Activated B cell treated with CpG ODN at 0.5 μM for 24 hours (primary cell): ENCODE measurements at places on chromosomes 7 and 10. TPM values are rescaled to one million over a fixed set of nuclear protein-coding genes. Genes with fewer than 3 reads are reported as not detected.

DNA sequence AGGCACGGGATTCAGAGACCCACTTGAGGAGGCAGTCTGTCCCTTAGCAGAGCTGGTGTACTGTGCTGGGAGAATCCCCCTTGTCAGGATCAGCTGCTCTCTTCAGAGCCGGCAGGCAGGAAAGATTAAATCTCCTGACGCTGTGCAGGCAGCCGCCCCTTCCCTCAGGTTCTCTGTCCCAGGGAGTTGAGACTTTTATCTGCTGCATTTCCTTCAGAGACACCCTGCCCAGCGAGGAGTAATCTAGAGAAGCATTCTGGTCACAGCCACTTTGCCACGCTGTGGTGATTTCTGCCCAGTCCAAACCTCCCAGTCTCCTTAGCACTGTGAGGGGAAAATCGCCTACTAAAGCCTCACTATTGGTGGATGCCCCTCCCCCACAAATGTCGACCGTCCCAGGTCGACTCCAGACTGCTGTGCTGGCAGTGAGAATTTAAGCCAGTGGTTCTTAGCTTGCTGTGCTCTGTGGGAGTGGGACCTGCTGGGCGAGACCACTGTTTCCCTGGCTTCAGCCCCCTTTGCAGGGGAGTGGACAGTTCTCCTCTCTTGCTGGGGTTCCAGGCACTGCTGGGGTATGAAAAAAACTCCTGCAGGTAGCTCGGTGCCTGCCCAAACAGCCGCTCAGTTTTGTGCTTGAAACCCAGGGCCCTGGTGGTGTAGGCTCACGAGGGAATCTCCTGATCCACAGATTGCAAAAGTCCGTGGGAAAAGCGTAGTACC lies 265.4 kb downstream of the ZWINT start:
- H3K27ac ChIP-seq: no peak overlapping the region
- no peaks in the 10 kb centered on the region for H3K27me3 ChIP-seq
- H3K4me1 ChIP-seq: no peaks in the 10 kb centered on the region

DNA sequence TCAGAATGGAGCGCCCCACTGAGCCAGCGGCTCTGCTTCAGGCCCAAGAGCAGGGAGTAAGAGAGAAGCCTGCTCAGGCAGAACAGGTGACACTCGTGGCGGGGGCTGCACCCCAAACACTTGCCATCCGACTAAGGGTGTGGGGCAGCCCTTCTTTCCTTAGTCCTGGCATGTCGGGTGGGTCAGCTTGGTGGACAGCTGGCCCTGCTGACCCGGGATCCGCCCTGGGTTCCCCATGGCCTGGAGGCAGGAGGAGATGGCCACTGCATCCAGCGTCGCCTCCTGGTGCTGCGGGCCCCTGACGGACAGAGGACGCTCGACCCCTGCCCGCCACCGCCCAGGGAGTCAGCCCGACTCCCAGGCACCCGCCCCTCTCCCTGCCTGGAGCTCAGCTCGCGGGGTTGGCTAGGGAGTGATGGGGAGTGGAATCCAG lies 1.2 kb upstream of the PAOX start:
- no peak overlapping the region for H3K27ac ChIP-seq
- H3K4me1 ChIP-seq: peaks cover 47% of the 10 kb centered on the region
- no peaks in the 10 kb centered on the region for H3K27me3 ChIP-seq
- peaks cover 12% of the 10 kb centered on the region for H3K36me3 ChIP-seq

- H3K4me1 ChIP-seq: peaks cover 3% of the 10 kb centered on the region
- no peaks in the 10 kb centered on the region for H3K36me3 ChIP-seq
- H3K27me3 ChIP-seq: peaks cover 21% of the 10 kb centered on the region
- DNase-seq: no peak
Measured at GRCh38 chr7:123768493-123768892, 19.7 kb upstream of the WASL start.

DNA sequence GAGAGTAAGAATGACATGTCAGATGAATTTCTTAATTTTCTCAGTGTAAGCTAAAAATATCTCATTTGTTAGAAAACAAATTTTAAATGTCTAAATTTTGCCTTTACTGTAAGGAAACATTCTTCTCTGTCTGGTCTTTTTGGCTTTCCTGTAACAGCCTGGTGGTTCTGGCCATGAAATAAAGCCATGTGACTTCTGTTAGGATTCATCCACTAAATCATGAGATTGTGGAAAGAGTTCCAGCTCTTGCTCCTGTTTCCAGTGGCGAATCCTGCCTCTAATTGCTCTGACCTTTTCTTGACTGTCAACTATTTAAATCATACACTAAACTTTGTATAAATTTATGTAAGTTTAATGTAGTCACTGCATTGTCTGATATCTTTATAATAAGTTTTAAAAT lies 398.5 kb upstream of the AKR1E2 start:
- H3K27me3 ChIP-seq: no peaks in the 10 kb centered on the region
- H3K4me3 ChIP-seq: no peak overlapping the region
- no peaks in the 10 kb centered on the region for H3K36me3 ChIP-seq
- no peak overlapping the region for H3K27ac ChIP-seq
- no peaks in the 10 kb centered on the region for H3K4me1 ChIP-seq

DNA sequence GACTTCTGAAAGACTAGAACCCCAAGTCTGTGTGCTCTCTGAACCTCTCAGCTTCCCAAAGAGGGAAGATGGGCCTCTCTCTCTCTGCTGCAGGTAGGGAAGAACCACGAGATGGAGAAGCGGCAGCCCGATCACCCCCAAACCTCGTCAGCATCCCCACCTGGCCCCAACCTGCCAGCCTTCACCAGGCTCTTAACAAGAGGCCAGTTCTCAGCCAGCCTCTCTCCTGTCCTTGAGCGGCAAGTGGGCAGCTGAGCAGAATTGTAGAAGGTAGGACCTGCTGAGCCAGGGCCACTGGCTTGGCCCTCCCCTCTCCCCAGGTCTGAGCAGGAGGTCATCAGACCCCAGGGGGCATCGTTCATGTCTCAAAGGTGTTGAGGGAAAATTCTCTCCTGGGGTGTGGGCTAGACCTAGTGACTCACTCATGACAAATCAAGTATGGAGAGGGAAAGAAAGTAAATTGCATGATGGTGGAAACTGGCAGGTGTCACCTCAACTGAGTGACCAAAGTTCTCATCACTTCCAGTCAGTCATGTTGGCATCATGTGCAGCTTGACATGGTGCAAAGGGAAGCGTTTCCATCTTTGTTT lies 92.0 kb upstream of the GPR26 start:
- H3K27ac ChIP-seq: no peak overlapping the region
- H3K4me1 ChIP-seq: no peaks in the 10 kb centered on the region
- DNase-seq: no peak
- no peaks in the 10 kb centered on the region for H3K36me3 ChIP-seq

- peaks cover 40% of the 10 kb centered on the region for H3K36me3 ChIP-seq
- no peak for DNase-seq
- peaks cover 33% of the 10 kb centered on the region for H3K4me1 ChIP-seq
- H3K4me3 ChIP-seq: no peak overlapping the region
- H3K27me3 ChIP-seq: no peaks in the 10 kb centered on the region
Measured at GRCh38 chr10:17660921-17661320, 17.0 kb downstream of the STAM start.

- no peaks in the 10 kb centered on the region for H3K4me1 ChIP-seq
- H3K4me3 ChIP-seq: no peak overlapping the region
- H3K36me3 ChIP-seq: peaks cover 2% of the 10 kb centered on the region
- H3K27me3 ChIP-seq: no peaks in the 10 kb centered on the region
Measured at GRCh38 chr7:70094831-70095230, 496.6 kb downstream of the AUTS2 start.

DNA sequence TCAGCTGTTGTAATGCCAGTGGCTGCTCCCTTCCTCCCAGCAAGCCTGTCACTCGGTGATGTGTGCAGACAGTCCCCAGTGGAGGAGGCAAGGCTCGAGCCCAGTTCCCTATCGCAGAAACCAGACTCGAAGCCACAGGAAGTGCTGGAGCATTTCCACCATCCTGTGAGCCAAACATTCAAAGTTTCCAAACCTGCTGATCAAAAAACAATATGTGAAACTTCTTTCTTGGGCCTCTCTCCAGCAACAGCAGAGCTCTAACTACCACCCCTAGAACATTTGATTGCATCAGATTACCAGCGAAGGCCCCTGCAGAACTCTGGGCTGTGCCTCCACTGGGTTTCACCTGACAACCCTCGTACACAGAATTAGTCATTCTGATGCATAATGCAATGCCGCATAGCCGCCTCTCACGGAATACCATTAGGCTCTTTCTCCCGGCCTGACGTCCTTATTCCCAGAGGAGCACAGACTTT lies 94.0 kb downstream of the ELMO1 start:
- H3K4me3 ChIP-seq: peak overlapping the region; percentile 96
- peaks cover 2% of the 10 kb centered on the region for H3K36me3 ChIP-seq
- no peak for DNase-seq
- no peaks in the 10 kb centered on the region for H3K27me3 ChIP-seq
- H3K27ac ChIP-seq: peak overlapping the region; percentile 86

DNA sequence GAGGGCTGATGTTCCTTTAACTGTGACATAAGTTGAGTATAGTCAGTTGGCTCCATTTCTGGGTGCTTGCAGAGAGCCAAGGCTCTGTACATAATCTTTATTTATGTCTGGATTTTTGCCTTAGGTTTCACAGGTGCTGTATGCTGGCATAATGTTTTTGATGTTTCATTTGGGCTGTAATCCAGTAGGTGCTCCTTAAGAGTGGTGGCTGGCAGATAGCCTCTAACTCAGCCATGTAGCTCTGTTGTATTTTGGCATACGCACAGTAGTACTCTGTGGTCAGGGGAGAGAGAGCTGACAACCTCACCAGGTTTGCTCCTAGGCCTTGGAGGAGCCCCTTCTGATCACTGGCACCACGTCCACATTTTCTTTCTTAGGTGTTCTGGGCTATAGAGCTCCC lies 61.1 kb downstream of the RNF133 start:
- H3K27me3 ChIP-seq: no peaks in the 10 kb centered on the region
- no peak overlapping the region for H3K27ac ChIP-seq
- H3K36me3 ChIP-seq: no peaks in the 10 kb centered on the region
- no peaks in the 10 kb centered on the region for H3K4me1 ChIP-seq
- no peak overlapping the region for H3K4me3 ChIP-seq

DNA sequence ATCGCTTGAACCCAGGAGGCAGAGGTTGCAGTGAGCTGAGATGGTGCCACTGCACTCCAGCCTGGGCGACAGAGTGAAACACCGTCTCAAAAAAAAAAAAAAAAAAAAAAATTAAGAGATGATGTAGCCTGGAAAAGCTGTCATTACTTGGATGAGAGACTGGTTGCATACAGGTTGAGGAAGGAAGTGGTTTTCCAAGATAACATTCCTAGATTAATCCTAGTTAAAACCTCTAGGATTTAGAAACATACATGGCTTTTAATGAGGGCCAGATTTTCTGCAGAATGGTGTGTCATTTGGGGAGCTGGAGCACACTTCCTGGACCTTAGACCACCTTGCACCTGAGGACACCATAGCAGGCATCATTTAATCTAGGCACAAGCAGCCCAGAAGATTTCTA lies 17.8 kb downstream of the VWA2 start:
- H3K27me3 ChIP-seq: peaks cover 5% of the 10 kb centered on the region
- H3K36me3 ChIP-seq: no peaks in the 10 kb centered on the region
- no peak overlapping the region for H3K4me3 ChIP-seq
- peaks cover 3% of the 10 kb centered on the region for H3K4me1 ChIP-seq
- no peak overlapping the region for H3K27ac ChIP-seq
- no peak for DNase-seq

- no peak for DNase-seq
- H3K4me1 ChIP-seq: no peaks in the 10 kb centered on the region
- no peak overlapping the region for H3K4me3 ChIP-seq
Measured at GRCh38 chr7:57651006-57651405, 201.0 kb downstream of the ZNF716 start.

- no peaks in the 10 kb centered on the region for H3K36me3 ChIP-seq
- DNase-seq: peak; percentile 48
- no peak overlapping the region for H3K27ac ChIP-seq
- H3K4me3 ChIP-seq: peak overlapping the region; percentile 53
- H3K27me3 ChIP-seq: peaks cover 55% of the 10 kb centered on the region
Measured at GRCh38 chr7:76234931-76235441, 33.3 kb downstream of the SRRM3 start.

- no peaks in the 10 kb centered on the region for H3K36me3 ChIP-seq
- no peaks in the 10 kb centered on the region for H3K27me3 ChIP-seq
- no peaks in the 10 kb centered on the region for H3K4me1 ChIP-seq
- no peak overlapping the region for H3K27ac ChIP-seq
Measured at GRCh38 chr7:125611582-125611981, 682.0 kb upstream of the POT1 start.

DNA sequence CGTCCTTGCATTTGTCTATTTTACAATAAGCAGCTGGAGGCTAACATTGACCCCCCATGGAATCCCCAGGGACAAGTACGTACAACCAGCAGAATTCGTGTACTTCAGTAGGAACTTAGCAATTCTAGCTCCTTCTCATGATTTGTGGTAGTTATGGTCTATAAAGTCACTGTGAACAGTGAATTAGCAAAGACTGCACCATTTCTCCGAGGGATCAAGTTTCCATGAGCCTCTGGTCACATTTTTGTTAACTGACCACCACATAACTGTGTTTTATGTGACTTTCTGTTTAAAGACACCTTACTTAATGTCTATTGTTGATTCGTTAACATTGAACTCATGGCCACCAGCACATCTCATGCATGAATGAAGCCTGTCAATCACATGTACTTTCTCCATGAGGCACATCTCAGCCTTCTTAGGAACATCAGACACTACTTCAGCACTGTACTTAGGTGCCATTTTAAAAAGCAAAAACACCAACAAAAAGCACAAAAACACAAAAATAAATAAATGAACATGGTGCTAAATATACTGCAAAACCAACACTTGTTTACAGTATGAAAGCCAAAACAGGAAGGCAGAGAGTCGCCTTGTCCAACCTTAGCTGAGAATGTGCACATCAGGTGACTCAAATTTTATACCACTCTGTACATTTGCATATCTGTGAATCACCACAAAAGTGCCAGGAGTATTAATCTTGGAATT lies 9.0 kb upstream of the UCN3 start:
- H3K4me1 ChIP-seq: no peaks in the 10 kb centered on the region
- peaks cover 11% of the 10 kb centered on the region for H3K27me3 ChIP-seq
- H3K27ac ChIP-seq: no peak overlapping the region
- no peak for DNase-seq

DNA sequence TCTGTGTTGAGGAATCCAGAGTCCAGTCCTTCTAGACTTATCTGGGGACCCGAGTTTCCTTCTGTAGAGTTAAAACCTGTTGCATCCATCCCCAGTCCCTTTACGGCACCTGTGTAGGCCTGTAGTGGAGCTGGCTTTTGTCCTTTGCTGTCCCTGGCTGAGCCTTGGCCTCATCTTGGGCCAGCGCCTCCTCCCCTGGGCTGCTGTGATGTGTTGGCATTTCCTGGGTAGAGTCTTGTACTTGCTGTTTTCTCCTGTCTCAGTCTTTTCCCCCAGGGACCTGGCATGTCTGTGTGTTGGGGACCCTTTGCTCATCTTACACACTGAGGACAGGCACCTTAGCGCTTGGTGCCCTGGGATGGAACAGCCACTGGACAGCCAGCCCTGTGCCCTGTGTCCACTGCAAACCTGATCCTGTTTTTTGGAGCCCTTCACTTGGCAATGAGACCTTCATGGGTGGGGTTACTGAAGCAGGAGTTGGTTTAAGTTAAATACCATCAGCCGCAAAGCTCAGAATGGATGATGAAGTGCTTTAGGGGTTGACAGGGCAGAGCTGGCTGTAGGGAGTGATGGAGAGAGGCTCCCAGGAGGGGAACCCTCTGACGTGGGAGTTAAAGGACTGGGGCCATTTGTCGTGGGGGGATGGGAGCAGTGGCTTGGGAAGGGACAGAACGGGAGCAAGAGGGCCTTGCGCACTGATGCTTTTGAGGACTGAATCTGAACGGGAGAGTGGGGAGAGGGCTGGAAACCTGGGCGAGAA lies 50.9 kb downstream of the CUX1 start:
- no peak overlapping the region for H3K4me3 ChIP-seq
- peaks cover 1% of the 10 kb centered on the region for H3K36me3 ChIP-seq
- H3K27ac ChIP-seq: no peak overlapping the region
- no peak for DNase-seq
- no peaks in the 10 kb centered on the region for H3K27me3 ChIP-seq
- H3K4me1 ChIP-seq: peaks cover 47% of the 10 kb centered on the region

The COL1A2 gene
- total RNA-seq: not detected in 2 replicates

The RUFY2 gene
- 23.1 and 28.5 TPM in 2 replicates for total RNA-seq

The PTPN12 gene
- total RNA-seq: 31.2 and 39.2 TPM in 2 replicates

The NT5C3A gene
- total RNA-seq: 37.1 and 40.7 TPM in 2 replicates
